Naive thymus-derived CD4-positive, alpha-beta T cell (primary cell): ENCODE measurements at places on chromosomes 13 and 19. TPM values are rescaled to one million over a fixed set of nuclear protein-coding genes. Genes with fewer than 3 reads are reported as not detected.

The TMEM59L gene
- not detected for total RNA-seq

The ZNF701 gene
- total RNA-seq, result 24.7 and 28.3 TPM in 2 replicates

DNA sequence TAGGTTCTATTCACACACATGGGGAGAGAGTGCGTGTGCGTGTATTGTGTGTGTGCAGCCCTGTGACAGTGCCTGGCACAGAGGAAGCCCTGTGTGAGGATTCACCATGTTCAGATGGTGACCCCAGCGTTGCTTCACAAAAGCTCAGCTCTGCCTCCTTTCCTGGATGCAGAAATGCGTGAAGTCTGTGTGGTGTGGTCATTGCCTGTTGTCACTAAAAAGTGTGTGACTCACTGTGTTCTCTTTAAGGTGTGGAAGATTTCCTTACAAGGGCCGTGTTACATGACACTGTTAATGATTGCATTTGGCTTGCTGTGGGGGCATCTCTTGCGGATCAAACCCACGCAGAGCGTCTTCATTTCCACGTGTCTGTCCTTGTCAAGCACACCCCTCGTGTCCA lies 19.5 kb upstream of the DCUN1D2 start:
- no peak for DNase-seq

DNA sequence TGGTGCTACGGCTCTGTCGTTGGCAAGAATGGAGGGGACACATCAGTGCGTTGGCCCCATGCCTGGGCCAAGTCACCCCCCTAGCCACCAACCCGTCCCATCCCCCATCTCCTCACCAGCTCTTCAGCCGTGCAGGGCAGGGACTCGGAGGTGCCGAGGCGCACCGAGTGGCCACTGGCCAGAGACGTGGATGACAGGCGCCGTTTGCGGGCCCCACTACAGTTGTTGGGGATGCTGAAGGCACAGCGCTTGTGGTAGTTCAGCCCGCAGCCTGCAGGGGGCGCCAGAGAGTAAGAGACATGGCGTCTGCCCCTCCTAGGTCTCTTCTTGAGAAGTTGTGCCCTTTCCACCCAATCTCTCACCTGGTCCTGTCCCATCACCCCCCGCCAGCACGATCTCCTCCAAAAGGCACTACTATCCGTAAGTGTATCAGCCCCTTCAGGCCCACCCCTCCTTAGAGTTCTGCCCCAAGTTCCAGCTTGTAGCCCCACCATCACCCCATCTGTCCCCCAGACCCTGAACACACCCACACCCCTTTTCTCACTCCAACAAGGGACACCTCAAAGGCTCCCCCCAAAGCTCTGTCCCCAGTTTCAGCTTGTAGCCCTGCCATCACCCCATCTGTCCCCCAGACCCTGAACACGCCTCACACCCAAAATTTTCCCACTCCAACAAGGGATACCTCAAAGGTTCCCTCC lies 12.4 kb downstream of the PRKD2 start:
- DNase-seq, result peak; percentile 69

DNA sequence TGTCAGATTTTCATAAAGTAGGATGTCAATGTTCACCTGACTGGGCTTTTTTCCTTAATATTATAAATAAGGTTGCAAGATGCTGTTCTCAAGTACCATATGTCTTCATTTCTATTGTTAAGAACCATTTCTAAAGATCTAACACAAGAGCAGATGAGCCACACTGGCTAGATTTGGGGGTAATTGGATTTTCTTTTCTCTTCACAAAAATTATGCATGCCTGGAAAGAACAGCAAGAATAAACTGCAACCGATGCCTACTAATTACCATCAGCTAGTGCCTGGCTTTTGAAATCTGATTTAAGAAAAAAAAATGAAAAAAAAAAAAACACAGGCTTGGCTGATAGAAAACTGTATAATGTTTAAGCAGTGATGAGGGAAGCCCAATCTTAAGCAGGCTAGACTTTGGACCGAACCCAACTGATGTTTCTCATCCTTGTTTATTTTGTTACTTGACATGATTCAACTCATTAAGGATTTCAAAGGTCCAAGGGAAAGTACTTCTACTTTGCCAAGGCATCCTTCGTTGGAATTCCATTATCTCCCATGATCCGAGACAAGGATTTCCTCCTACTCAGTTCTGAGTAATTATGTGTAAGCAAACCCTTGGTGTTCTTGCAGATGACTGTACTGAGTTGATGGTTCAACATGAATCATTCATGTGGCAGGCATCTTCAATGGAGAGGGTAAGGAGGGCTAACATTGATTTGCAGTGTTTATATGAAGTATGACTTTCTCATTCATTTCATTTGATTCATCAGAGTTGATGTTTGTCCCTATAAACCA lies 300.5 kb downstream of the SPRY2 start:
- no peak for DNase-seq

- no peak for DNase-seq
These were observed 117.6 kb downstream of the MIPEP start for GRCh38 chr13:23771552-23771951.

- no peak for DNase-seq
These were observed 385.6 kb downstream of the IRS2 start for GRCh38 chr13:109400624-109401257.

DNA sequence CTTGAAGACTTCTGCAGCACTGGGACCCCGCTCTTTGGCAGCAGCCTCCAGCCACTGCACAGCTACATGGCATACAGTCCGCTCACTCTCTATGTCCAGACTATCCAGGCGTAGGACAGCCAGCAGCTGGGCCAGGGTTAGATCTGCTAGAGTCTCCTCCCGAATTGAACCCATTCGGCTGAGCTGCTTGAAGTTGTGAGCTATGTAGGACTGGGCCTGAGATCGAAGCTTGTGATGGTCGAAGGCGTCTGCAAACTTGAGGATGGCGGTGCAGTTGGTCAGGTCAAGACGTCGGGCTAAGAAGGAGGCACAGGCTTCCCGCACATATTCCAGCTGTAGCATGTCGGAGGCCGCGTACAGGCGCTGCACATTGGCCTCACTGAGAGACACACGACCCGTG lies 900 bp downstream of the KBTBD7 start:
- no peak for DNase-seq

DNA sequence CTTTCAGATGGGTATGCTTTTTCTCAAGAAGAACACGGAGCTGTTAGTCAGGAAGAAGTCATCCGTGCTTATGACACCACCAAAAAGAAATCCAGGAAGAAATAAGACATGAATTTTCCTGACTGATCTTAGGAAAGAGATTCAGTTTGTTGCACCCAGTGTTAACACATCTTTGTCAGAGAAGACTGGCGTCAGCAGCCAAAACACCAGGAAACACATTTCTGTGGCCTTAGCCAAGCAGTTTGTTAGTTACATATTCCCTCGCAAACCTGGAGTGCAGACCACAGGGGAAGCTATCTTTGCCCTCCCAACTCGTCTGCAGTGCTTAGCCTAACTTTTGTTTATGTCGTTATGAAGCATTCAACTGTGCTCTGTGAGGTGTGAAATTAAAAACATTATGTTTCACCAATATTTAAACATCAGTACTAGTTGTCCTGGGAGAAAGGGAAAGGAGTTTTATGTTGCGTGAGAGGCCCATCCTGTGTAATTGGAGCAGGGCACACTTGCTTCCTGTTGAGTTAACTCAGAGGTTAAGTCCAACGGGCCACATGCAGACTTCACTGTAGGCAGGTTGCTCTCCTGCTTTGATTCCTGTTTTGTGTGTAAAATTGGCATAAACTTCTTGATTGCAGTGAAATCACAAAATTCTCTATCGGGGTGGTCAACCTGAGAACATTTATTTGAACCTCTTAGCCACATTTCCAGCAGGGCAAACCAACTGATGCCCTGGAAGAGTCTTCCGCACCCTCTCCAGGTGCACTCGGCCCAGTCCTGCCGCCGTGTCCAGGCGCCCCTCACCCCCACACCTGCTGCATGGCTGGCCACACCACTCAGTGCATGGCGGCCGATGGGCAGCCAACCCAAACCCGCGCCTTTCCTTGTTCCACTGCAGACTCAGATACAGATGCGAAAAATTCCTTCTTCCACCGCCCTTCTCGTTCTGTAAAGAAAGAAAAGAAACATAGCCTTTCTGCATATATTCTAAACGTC lies 31.6 kb downstream of the SHISA2 start:
- DNase-seq, result no peak
